NCI-H460 (cell line): ENCODE measurements at places on chromosomes 1 and 21.

DNA sequence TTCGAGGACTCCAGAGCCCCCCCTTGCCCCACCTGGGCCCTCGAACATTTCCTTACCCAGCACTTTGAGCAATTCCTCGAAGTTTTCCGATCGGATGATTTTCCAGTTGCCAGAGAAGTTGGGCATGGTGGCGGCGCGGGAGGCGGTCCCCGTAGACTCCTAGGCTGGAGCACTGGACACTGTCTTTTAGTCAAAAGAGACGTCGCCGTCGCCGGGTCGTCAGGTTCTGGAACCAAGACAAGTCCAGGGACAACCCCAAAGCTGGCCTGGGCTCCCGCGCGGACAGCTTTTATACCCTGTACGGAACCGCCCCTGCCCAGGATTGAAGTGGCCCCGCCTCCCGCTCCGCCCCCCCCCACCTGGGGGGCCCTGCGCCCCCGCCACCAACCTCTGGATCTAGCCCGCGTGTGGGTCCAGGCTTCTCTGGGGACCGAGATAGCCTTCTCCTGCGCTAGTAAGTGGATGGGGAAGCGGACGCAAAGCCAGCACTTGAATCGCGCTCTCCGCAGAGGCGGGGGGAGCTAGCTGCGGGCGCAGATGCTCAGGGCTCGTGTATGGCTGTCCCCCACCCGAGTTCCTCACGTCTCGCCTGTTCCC, at the start of gene CRABP2:
CRABP2 (minus strand) TSS at position 263 of the 597 bp plus-strand sequence; CDS start at position 126, 137 bp downstream.
- no peak for DNase-seq

DNA sequence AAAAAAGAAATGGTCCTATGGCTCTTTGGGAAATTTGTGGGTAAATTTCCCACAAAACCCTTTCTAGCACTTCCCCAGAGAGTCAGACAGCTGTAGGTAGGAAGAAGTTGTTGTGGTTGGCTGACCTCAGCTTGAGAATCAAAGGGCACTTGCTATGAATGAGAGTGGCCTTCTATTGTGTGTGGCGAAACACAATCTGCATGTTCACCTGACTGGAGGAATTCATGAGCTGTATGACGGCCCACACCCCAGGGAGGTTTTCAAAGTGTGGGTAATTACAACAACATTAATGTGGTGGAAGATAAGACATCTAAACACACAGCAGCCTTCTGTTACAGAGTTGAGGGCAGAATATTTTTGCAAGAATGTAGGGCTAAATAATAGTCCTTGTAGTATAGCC, 38.8 kb downstream of the NGF start:
- no peak for DNase-seq

DNA sequence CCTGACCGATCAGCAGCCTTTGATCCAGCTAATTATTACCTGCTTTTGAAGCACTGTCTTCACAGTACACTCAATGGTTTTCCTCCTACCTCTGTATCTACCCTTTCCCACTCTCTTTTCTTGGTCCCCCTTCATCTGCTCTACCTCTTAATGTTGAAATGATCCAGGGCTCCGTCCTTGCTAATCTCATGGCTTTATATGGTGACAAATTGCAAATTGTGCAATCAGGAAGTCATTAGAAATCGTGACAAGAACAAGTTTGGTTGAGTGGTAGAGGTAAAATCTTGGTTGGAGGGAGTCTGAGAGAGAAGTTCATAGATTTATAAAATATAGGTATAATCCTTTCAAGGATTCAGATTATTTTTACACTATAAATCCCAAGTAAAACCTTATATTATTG, 9.6 kb upstream of the CYB5R1 start:
- no peak for DNase-seq

- DNase-seq = peak; percentile 33
These were observed 22.8 kb upstream of the STRIP1 start for GRCh38 chr1:110011527-110012041.

GRCh38 chr21:31874812-31875212, 2.0 kb downstream of the HUNK start:
- no peak for DNase-seq

DNA sequence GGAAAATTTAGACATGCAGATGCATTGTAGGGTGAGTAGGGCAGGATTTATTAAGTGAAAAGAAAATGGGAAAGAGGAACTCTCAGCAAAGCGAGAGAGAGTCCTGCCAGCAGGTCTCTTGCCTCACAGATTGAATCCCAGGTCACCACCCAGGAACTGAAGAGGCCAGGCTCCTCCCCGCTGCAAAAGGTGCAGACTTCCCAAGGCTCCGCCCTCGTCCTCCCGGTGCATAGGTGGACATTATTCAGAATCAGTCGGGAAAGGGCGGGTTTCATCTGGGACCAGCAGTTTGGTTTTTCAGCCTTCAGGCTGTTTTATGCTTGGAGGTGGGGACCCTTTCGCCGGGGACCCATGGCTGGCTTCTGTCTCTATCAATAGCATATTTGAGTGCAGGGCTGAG, 41.6 kb upstream of the APP start:
- no peak for DNase-seq

GRCh38 chr1:214446772-214447556, 104.4 kb downstream of the PTPN14 start:
- DNase-seq = peak; percentile 67

DNA sequence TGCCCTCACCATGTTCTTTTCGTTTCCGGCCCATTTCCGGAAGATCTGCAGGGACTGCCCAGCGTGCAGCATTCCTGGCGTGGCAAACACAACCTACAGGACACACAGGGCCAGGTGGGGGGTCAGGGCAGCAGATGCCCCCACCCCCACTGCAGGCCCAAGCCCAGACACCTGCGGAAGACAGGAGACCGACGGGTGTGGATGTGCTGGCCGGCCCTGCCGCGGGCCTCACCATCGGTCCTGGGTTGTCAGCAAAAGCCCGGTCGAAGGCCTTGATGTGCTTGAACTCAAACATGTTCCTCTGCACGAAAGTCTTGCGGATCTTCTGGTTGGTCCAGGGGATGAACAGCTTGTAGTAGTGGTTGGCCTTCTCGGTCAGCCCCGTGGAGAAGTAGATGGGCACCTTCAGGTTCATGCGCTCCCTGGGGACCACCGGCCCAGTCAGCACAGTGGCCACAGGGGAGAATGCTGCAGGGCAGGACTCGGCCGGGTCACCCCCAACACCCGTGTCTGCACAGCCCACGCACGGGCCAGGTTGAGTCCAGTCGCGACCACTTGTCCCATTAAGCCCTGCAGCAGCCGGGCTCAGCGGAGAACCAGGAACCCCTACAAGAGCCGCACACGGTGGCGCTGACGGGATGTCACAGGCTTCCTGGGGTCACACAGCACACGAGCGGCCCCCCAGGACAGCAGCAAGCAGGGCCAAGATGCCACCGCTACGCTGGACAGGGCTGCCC, 5.3 kb downstream of the PUSL1 start:
- DNase-seq = no peak

DNA sequence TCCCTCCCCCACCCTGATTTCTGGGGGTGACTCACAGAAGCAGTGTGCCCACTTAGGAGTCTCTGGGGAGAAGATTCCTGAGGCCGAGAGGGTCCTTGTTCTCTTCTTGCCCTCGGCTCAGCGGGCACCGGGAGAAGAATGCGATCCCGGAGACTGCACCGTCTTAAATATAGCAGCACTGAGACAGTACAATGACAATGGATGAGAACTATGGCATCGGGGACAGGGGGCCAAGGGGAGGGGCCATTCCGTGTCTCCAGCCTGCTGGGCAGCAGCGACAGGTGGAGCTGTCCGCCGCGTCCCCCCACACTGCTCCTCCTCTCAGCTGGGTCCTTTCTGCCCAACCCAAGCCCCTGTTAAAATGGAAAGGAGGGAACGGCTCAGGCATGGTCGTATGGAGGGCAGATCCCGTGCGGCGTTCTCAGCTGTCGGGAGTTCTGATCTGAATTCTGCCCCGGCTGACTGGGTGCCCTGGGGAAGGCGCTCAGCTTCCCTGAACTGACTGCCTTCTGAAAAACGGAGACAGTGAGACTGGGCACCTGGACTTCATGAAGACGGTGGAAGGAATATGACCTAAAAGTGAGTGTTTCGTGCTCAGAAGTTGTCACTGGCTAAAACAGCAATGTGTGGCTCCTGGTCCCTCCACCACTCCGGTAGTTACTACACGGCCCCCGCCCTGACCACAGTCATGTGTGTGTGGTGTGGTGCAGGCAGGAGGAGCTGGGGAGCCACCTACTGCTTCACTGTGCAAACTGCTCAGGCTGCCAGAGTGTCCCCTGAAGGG, at the start of gene MYOM3:
MYOM3 (minus strand) TSS at position 140 of the 784 bp plus-strand sequence. CDS start 3,499 bp downstream, outside the sequence.
- peak; percentile 49 for DNase-seq

DNA sequence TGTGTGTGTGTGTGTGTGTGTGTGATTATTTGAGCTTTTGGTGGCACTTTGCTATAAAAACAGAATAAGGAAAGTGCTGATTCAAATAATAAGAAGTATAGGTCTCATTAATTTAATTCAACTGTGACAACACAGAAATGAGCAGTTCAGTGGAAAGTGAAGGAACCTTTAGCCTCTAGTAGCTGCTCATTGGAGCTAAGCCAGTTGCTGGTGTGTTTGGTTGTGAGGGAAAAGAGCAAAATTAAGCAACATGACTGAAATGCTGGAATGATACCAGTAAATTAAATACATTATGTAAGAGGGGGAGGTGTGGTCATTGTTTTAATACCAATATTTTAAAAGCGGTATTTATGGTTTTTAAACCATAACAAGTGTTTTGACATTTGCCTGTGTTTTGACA, 55.2 kb downstream of the KIAA0040 start:
- DNase-seq = no peak

GRCh38 chr21:42674351-42674940, 21.0 kb downstream of the PDE9A start:
- DNase-seq = no peak

- DNase-seq = no peak
These were observed 3.1 kb downstream of the IL6R start for GRCh38 chr1:154408174-154408777.

GRCh38 chr1:192858456-192858855, 49.6 kb downstream of the RGS2 start:
- no peak for DNase-seq

DNA sequence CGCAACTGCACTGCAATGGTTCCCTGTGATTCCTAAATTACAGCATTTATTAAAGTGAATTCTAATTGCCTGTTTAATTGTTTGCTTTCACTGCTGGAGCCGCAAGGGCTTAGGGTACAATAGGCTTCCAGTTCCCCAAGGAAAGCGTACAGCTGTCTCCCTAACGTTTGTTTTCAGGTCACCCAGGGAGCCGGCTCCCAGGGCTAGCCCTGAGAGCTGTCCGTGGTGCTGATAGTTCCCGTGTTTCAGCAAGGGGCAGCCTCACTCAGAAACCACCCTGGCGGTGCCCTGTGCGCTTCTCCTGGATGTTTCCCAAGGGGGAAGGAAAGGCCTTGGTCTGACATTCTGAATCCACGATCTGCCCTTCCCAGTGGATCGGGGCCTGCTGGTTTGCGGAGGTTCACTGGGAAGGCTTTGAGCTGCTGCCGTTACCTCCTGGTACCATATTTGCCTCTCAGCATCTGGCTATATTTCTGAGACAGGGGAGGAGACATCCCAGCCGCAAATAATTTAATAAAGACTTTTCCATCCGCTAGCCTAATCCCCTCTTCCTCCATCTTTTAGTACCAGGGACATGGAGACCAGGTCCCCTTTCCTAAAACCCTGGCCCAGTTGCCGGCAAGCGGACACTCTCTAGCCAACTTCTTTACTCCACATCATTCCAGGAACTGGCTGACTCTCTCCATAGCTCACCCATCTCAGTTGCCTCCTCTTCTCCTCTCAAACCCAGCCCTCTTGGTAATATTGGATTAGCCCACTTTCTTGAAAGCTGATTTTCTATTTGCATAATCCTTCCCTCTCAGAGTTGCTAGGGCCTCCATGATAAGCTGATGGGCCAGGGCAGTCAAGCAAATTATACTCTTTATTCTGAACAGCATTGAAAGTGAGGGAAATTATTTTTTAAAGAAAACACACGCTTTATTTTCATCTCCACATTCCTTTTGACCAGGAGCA, 149.0 kb downstream of the IGSF21 start:
- peak; percentile 27 for DNase-seq

GRCh38 chr1:153626904-153627714, at the start of gene S100A13:
TSS of gene S100A13 (minus strand) at chr1:153627505. CDS start at chr1:153626472, 1,033 bp downstream.
- peak; percentile 87 for DNase-seq

DNA sequence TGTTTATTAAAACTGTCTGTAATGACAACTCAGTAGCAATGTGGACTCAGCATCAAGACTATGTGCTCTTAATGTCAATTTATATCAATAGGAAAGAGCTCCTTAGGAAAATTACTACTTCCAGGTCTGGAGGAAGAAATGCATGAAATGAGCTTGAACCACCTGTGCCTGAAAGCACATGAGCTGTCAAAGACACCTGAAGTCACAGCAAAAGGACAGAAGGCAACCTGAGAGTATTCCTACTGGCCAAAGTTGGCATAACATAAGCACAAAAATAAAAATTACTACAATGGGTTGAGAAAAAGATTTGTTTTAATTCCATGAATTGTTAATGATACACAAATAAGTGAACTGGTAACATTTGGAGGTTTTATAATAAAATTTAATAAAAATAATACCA, 13.4 kb upstream of the KRTAP7-1 start:
- DNase-seq = no peak

DNA sequence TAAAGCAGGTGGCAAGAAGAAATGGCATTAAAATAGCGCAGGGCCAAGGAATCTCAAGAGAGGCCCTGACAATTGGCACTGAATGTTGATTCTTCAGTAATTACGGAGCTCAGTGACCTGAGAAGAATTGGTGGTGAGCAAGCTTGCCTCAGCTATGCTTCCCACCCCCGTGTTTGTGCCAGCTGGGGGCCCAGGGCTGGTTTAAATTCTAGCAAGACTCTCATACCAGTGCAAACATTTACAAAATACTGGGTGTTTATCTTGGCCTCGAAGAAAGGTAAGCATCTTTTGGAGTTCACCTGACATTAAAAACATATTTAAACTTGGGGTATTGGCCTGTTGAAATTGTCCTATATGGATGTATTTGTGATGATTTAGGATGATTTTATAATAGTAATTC, 296.7 kb upstream of the USP25 start:
- no peak for DNase-seq

GRCh38 chr1:1175221-1176062, 1.8 kb downstream of the TTLL10 start:
- no peak for DNase-seq

- peak; percentile 37 for DNase-seq
These were observed 5.4 kb downstream of the VPS45 start for GRCh38 chr1:150072959-150073358.

- DNase-seq = peak; percentile 48
These were observed at the start of gene PRMT6 for GRCh38 chr1:107056426-107057196. TSS of gene PRMT6 (plus strand) at chr1:107056674. CDS start at chr1:107056716, 42 bp downstream.

DNA sequence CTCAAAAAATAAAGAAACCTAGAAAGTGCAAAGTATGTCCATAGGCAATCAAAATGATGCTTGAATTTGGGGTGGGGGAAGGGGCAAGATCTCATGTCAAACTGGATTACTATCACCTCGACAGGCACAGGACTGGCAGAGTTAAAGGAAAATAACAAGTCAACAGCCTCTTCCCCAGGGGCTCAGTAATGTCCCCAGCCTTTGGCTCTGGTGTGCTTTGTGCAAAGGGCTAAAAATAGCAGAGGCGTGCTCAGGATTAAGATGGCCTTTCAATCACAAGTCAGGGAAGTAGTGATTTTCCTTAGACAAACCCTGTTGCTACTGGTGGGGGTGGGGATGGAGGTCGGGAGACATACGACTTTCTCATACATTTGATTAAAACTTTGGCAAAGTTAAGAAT, 63.5 kb upstream of the OLIG2 start:
- no peak for DNase-seq

- peak; percentile 69 for DNase-seq
These were observed 90.9 kb downstream of the SLC30A10 start for GRCh38 chr1:219837274-219837993.
